PC-3 (cell line): ENCODE measurements at places on chromosomes 11 and 22. TPM values are rescaled to one million over a fixed set of nuclear protein-coding genes. Genes with fewer than 3 reads are reported as not detected.
A peak's percentile ranks its signal among the peaks of the same experiment; 100 is the strongest.

The SBF2 gene
- 30.3 and 31.3 TPM in 2 replicates for total RNA-seq

The VSTM5 gene
- 12.6 and 15.6 TPM in 2 replicates for total RNA-seq

The SPON1 gene
- not detected in 2 replicates for total RNA-seq

The NPAS4 gene
- total RNA-seq: not detected in 2 replicates

The IL18 gene
- total RNA-seq: 53.6 and 61.6 TPM in 2 replicates

The PLAAT5 gene
- total RNA-seq: not detected in 2 replicates

The HEPN1 gene
- not detected in 2 replicates for total RNA-seq

The LDLRAD3 gene
- total RNA-seq: 15.3 and 15.6 TPM in 2 replicates

The CRACR2B gene
- 10.6 and 19.8 TPM in 2 replicates for total RNA-seq

The CD3D gene
- not detected in 2 replicates for total RNA-seq

The BIK gene
- total RNA-seq: 24.6 and 29.4 TPM in 2 replicates

The VSIG2 gene
- total RNA-seq: not detected in 2 replicates

The OR52K2 gene
- not detected in 2 replicates for total RNA-seq

The JRKL gene
- 4.7 and 5.1 TPM in 2 replicates for total RNA-seq

DNA sequence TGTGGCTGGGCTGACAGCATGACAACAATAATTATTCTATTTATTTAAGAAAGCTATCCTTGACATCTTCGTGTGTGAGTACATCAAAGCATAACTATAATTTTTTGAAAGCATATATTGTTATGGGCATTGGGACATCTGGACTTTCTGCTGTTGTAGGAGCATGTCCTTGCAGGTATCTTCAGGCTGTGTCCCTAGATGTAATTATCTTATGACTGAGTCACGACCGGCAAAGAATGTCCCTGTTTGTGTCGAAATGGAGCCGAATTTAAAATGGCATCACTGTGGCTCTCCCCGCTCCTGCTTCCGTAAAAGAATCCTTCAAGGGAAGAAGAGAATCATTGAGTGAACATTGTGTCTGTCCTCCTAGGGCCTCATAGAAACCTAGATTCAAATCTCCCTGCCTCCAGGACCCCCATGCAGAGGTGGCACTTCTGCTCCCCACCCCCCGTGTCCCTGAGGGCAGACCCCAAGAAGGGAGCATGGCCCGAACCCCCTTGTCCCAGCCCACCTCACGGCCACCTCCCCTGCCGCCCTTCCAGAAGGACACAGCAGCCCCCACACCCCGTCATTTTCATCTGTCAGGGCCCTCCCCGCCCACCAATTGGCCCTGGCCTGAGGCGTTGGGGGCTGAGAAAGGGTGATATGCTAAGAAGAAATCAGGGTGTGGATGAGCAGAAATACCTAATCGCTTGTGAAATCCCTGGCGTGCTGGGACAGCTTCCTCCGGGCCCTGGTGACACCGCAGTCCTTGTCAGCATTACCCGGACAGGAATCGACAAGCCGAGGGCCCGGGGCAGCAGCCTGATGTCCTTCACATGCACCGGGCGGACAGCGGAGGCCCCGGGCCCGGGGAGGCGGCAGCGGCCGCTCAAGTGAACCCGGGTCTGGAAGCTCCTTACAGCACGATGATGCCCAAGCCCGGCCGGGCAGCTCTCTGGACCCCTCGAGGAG lies 48.6 kb upstream of the SLC22A12 start:
- H3K36me3 ChIP-seq: no peaks in the 10 kb centered on the region
- peaks cover 11% of the 10 kb centered on the region for H3K4me1 ChIP-seq
- H3K27me3 ChIP-seq: peaks cover 24% of the 10 kb centered on the region; the same call in 1 of the 2 replicates
- H3K27ac ChIP-seq: no peak overlapping the region
- DNase-seq: no peak

GRCh38 chr11:117745346-117745745 lies 51.7 kb downstream of the DSCAML1 start:
- H3K27ac ChIP-seq: no peak overlapping the region
- peaks cover 96% of the 10 kb centered on the region for H3K27me3 ChIP-seq
- H3K4me3 ChIP-seq: no peak overlapping the region
- DNase-seq: no peak
- no peaks in the 10 kb centered on the region for H3K36me3 ChIP-seq

DNA sequence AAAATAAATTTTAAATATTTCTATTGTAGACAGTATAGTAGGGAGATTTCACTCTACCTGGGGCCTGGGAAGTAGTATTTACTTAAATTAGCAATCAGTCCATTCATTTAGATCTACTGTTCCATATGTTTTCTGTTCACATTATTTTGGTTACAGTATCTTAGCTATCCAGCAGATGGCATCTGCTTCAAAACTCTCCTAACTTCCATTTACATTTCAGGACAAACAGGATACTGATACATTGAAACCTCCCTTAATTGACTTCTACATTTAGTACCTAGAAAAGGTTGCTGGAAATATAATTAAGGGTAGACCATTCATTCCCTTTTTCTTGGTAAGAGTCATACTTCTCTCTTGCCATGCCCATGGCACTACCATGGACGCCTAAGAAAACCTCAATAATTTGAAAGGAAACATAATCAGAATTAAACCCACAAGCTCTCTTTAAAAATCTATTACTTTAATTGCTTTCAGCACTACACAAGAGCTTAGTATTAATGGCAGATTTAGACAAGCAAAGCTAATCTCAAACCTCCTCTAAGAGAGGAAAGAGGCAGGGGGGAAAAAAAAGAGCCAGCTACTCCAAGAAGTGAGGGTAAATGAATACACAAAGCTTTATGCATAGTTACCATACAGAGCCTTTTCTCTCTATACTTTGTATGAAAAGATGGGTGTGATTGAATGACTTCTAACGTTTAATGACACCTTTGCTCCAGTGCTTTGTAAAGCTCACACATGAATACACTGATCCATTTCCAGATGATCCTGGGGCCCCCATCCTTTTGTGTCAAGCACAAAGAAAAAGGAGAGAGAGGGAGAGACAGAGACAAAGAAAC lies 131.2 kb upstream of the MTMR2 start:
- H3K4me1 ChIP-seq: peaks cover 45% of the 10 kb centered on the region
- peak overlapping the region; percentile 54 for H3K27ac ChIP-seq
- DNase-seq: peak; percentile 77
- no peaks in the 10 kb centered on the region for H3K36me3 ChIP-seq
- H3K27me3 ChIP-seq: no peaks in the 10 kb centered on the region
- no peak overlapping the region for H3K4me3 ChIP-seq

DNA sequence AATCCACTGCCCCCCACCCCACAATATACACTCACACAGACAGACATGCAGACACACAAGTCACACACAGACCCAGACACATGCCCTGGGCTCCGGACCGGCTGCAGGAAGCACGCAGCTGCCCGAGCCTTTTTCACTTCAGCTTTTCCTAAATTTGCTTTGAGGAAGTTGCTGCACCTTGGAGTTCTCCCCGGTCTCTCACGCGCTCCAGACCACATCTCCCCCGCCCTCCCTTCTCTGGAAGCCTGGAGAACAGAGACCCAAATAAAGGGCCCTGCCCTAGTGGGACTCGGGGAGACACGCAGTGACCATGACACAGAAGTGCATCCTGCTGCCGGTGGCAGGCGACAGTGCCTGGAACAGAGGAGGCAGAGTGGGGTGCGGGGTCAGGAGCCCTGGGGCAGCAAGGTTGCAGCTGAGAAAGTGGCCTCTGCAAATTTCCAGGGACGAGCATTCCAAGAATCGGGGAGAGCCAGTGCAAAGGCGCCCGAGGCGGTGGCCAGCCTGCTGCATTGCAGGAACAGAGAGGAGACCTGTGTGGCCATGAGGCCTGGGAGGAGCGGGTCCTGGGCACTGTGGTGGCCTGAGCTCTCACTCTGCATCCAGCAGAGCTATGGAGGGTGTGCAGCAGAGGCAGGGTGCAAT lies 19.1 kb downstream of the RPL3 start:
- no peak overlapping the region for H3K27ac ChIP-seq
- no peak overlapping the region for H3K4me3 ChIP-seq
- DNase-seq: no peak
- peaks cover 4% of the 10 kb centered on the region; the same call in 1 of the 2 replicates for H3K4me1 ChIP-seq
- H3K36me3 ChIP-seq: no peaks in the 10 kb centered on the region
- no peaks in the 10 kb centered on the region for H3K27me3 ChIP-seq

- H3K4me1 ChIP-seq: no peaks in the 10 kb centered on the region
- no peak overlapping the region for H3K27ac ChIP-seq
- no peaks in the 10 kb centered on the region for H3K27me3 ChIP-seq
- no peak overlapping the region for H3K4me3 ChIP-seq
- DNase-seq: no peak
Measured at GRCh38 chr22:33224841-33225240, 166.7 kb upstream of the SYN3 start.

- H3K4me3 ChIP-seq: no peak overlapping the region
- no peaks in the 10 kb centered on the region for H3K4me1 ChIP-seq
- DNase-seq: no peak
- no peaks in the 10 kb centered on the region for H3K27me3 ChIP-seq
- no peaks in the 10 kb centered on the region for H3K36me3 ChIP-seq
Measured at GRCh38 chr22:47446331-47446730, 683.9 kb downstream of the TBC1D22A start.

DNA sequence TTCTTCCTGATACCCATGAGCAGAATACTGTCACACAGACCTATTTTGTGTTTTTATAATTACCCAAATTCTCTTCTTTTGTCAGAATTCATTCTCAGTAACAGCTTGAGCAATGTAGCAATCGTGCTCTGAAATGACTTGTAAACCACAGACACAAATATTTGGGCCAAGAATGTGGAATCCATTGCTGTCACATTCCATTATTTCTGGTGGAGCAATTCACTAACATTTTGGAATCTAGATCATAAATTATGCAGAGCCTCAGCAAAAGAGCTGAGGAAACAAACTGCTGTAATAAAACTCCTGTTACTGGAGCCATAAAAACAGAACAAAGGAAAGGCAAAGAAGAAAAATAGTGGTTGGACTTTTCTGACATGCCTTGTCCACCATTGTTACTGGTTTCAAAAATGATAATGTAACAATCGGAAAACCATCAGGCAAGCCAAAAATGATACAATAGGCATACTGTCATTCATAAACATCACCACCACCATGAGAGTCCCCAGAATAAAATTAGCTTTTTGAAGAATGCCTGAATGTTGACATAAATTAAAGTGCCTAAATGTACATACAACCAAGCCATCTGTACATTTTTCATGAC lies 223.4 kb upstream of the PITPNB start:
- 0 out of 2 replicates have a peak, but pooled peaks cover 5% of the 10 kb centered on the region for H3K4me1 ChIP-seq
- peak; percentile 12 for DNase-seq
- no peaks in the 10 kb centered on the region for H3K27me3 ChIP-seq
- H3K27ac ChIP-seq: no peak overlapping the region

- no peaks in the 10 kb centered on the region for H3K4me1 ChIP-seq
- DNase-seq: no peak
- no peaks in the 10 kb centered on the region for H3K27me3 ChIP-seq
- no peak overlapping the region for H3K4me3 ChIP-seq
- 0 out of 2 replicates have a peak, but pooled peaks cover 4% of the 10 kb centered on the region for H3K36me3 ChIP-seq
Measured at GRCh38 chr11:46837860-46838259, 8.2 kb downstream of the CKAP5 start.

- peak; percentile 71 for DNase-seq
- H3K4me3 ChIP-seq: peak overlapping the region; percentile 58
- no peaks in the 10 kb centered on the region for H3K27me3 ChIP-seq
- H3K4me1 ChIP-seq: peaks cover 9% of the 10 kb centered on the region
Measured at GRCh38 chr11:355581-356458, 13.5 kb upstream of the B4GALNT4 start.

GRCh38 chr11:44732564-44732963 lies 5.8 kb downstream of the TSPAN18 start:
- peaks cover 2% of the 10 kb centered on the region; the same call in 1 of the 2 replicates for H3K4me1 ChIP-seq
- no peak for DNase-seq
- H3K4me3 ChIP-seq: no peak overlapping the region
- H3K27me3 ChIP-seq: peaks cover 80% of the 10 kb centered on the region

GRCh38 chr11:114105611-114106010 lies 46.1 kb downstream of the ZBTB16 start:
- DNase-seq: no peak
- no peak overlapping the region for H3K27ac ChIP-seq
- H3K36me3 ChIP-seq: no peaks in the 10 kb centered on the region
- peaks cover 100% of the 10 kb centered on the region for H3K27me3 ChIP-seq
- H3K4me3 ChIP-seq: no peak overlapping the region
- no peaks in the 10 kb centered on the region for H3K4me1 ChIP-seq

- H3K36me3 ChIP-seq: no peaks in the 10 kb centered on the region
- peaks cover 10% of the 10 kb centered on the region for H3K4me1 ChIP-seq
- no peak for DNase-seq
- no peak overlapping the region for H3K27ac ChIP-seq
- H3K27me3 ChIP-seq: no peaks in the 10 kb centered on the region
Measured at GRCh38 chr11:83019888-83020579, 51.7 kb downstream of the RAB30 start.

DNA sequence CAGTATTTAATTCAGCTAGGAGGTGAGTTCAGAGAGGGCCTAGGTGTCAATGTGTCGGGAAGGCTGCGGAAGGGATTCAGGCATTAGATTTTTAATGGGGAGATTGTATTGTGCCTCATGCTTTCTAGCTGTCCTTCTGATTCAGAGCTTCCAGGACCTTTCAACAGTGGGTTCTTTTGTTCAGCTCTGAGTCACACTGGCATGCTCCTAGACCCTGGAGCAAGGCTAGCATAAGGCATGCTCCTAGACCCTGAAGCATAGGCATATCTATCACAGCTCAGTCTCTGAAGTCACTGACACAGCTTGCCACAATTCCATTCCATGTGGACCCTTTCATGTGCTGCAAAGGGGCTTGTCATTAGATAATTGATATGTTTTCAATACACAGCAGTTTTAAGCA lies 396.9 kb downstream of the RAB38 start:
- H3K4me1 ChIP-seq: peaks cover 8% of the 10 kb centered on the region; the same call in 1 of the 2 replicates
- no peaks in the 10 kb centered on the region for H3K36me3 ChIP-seq
- peak overlapping the region; percentile 44 for H3K27ac ChIP-seq
- no peak overlapping the region for H3K4me3 ChIP-seq
- no peaks in the 10 kb centered on the region for H3K27me3 ChIP-seq

GRCh38 chr11:13291800-13292199 lies 14.2 kb downstream of the BMAL1 start:
- DNase-seq: no peak
- no peaks in the 10 kb centered on the region for H3K27me3 ChIP-seq
- H3K36me3 ChIP-seq: no peaks in the 10 kb centered on the region
- H3K4me1 ChIP-seq: peaks cover 22% of the 10 kb centered on the region
- no peak overlapping the region for H3K4me3 ChIP-seq

GRCh38 chr11:9745411-9746211 lies 81.7 kb downstream of the SWAP70 start:
- H3K36me3 ChIP-seq: no peaks in the 10 kb centered on the region
- no peak for DNase-seq
